ENCODE measurements at places on chromosomes 5 and 9. TPM values are rescaled to one million over a fixed set of nuclear protein-coding genes. Genes with fewer than 3 reads are reported as not detected.

GRCh38 chr5:54440456-54440893 is 15.0 kb upstream of the HSPB3 start:
- H3K4me1 ChIP-seq = peaks cover 21% of the 10 kb centered on the region
- peak; percentile 48 for DNase-seq
- no peaks in the 10 kb centered on the region for H3K36me3 ChIP-seq
- H3K27me3 ChIP-seq = no peaks in the 10 kb centered on the region

- no peak overlapping the region for H3K4me3 ChIP-seq
- no peak for DNase-seq
- no peaks in the 10 kb centered on the region for H3K36me3 ChIP-seq
- peaks cover 14% of the 10 kb centered on the region for H3K4me1 ChIP-seq
These were observed 209.0 kb downstream of the SEC61B start for GRCh38 chr9:99431103-99431502.

GRCh38 chr5:109946610-109947009 is 256.9 kb downstream of the MAN2A1 start:
- no peaks in the 10 kb centered on the region for H3K36me3 ChIP-seq
- peaks cover 1% of the 10 kb centered on the region for H3K27me3 ChIP-seq
- H3K4me1 ChIP-seq = no peaks in the 10 kb centered on the region
- no peak overlapping the region for H3K4me3 ChIP-seq

The SLC35D2 gene
- 6.1 TPM for total RNA-seq

The ERBIN gene
- 55.3 TPM for total RNA-seq

GRCh38 chr5:83513081-83513480 is 41.5 kb downstream of the VCAN start:
- DNase-seq = no peak
- H3K4me3 ChIP-seq = no peak overlapping the region

GRCh38 chr5:39892708-39893107 is 467.9 kb upstream of the DAB2 start:
- H3K27me3 ChIP-seq = peaks cover 2% of the 10 kb centered on the region
- no peaks in the 10 kb centered on the region for H3K36me3 ChIP-seq
- DNase-seq = no peak
- no peak overlapping the region for H3K4me3 ChIP-seq
- no peak overlapping the region for H3K27ac ChIP-seq

DNA sequence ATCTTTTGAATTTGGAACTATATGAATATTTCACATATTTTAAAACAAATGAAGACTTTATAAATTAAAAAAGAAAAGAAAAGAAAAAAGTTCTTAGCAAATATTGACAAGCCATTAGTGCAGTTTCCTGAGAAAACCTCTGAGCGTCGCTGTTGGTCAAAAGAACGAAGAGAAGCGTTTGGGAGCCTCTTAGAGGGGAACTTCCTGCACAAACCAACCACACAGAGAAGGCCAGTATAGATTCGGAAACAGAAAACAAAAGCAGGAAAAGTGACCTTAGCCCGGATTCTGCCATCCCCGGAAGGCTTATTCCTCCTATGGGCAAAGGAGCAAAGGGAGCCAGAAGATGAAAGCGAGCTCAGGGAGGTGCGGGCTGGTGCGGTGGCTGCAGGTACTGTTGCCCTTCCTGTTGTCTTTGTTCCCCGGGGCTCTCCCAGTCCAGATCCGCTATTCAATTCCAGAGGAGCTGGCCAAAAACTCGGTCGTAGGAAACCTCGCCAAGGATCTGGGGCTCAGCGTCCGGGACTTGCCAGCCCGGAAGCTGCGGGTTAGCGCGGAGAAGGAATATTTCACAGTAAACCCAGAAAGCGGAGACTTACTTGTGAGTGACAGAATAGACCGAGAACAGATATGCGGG is at the start of gene PCDHGB2:
TSS of gene PCDHGB2 (plus strand) at position 205 of the 637 bp plus-strand sequence. CDS start at position 347, 142 bp downstream.
- no peak for DNase-seq
- peak within 1 kb of the TSS; percentile 12 for H3K4me3 ChIP-seq
- no peaks in the 10 kb centered on the region for H3K27me3 ChIP-seq
- no peaks in the 10 kb centered on the region for H3K36me3 ChIP-seq

The ZFP2 gene
- not detected for total RNA-seq

The IL5 gene
- total RNA-seq = not detected

The SIT1 gene
- 84.9 TPM for total RNA-seq

DNA sequence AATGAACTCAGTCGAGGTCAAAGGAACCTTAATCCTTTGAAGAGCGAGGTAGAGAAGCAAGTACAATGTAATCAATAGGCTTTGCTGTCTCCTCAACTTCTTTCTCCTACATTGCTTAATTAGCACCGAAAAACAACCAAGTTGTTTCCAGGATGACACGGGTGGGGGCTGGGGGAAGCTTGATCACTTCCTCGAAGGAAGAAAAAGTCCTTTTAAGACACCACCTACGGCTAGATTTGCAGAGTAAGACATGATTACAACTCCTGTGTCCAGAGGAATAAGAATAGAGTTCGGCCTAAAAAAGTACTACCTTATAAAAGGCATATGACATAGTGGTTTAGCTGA is 811 bp upstream of the ARRDC3 start:
- H3K27ac ChIP-seq = peak overlapping the region; percentile 100
- no peaks in the 10 kb centered on the region for H3K36me3 ChIP-seq
- H3K27me3 ChIP-seq = no peaks in the 10 kb centered on the region
- DNase-seq = peak; percentile 25
- H3K4me3 ChIP-seq = peak overlapping the region; percentile 71

GRCh38 chr5:117943541-117943940 is 1044.8 kb downstream of the DTWD2 start:
- no peaks in the 10 kb centered on the region for H3K36me3 ChIP-seq
- no peak overlapping the region for H3K4me3 ChIP-seq
- no peaks in the 10 kb centered on the region for H3K27me3 ChIP-seq
- no peaks in the 10 kb centered on the region for H3K4me1 ChIP-seq
- DNase-seq = no peak

The CERCAM gene
- 1.2 TPM for total RNA-seq

DNA sequence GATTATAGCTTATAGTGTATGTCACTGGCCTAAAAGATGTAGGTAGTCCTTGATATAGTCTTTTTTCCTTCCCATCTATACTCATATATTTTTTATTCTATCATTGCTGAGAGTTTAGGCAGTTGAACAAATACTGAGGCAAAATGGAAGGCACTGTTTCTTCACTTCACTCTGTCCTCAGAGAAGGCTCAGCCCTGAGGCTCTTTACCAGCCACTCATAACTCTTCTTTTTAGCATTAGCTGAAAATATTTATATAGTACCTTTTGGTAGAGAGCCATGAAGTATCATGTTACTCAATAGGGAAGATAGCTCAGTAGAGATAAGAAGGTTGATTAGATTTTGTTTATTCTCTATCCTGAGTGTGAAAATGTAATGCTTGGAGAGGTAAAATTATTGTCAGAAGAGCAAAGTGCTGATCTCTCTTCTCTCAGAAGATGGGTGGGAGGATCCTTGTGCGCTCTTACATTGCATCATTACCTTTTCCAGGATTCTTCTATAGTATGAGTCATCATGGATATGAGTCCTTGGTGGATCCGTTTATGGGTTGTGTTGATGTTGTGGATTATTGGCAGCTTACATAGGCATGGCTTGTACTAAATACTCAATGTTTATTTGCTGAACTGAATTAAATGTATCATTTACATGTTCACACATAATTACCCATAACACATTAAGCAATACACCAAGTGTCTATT is 88.1 kb downstream of the ANXA1 start:
- H3K4me1 ChIP-seq = no peaks in the 10 kb centered on the region
- H3K27me3 ChIP-seq = no peaks in the 10 kb centered on the region
- H3K27ac ChIP-seq = no peak overlapping the region
- no peak overlapping the region for H3K4me3 ChIP-seq

- H3K4me3 ChIP-seq = no peak overlapping the region
- H3K27ac ChIP-seq = no peak overlapping the region
These were observed 47.2 kb downstream of the NIPAL4 start for GRCh38 chr5:157506981-157507780.

- H3K4me3 ChIP-seq = peak within 1 kb of the TSS; percentile 83
- no peaks in the 10 kb centered on the region for H3K36me3 ChIP-seq
- H3K4me1 ChIP-seq = peaks cover 12% of the 10 kb centered on the region
- H3K27ac ChIP-seq = peak within 1 kb of the TSS; percentile 80
- DNase-seq = peak; percentile 51
These were observed at the start of gene RANBP6 for GRCh38 chr9:6015278-6016157. Gene RANBP6 (minus strand): TSS chr9:6015624. CDS start chr9:6015607, 17 bp downstream.

The CARD9 gene
- 2.4 TPM for total RNA-seq

The CEL gene
- 4.1 TPM for total RNA-seq

GRCh38 chr5:153211076-153211475 is 279.4 kb upstream of the GRIA1 start:
- no peaks in the 10 kb centered on the region for H3K27me3 ChIP-seq
- no peaks in the 10 kb centered on the region for H3K36me3 ChIP-seq
- H3K4me1 ChIP-seq = no peaks in the 10 kb centered on the region

GRCh38 chr9:114854736-114855355 is 49.0 kb upstream of the TNFSF15 start:
- no peak overlapping the region for H3K4me3 ChIP-seq
- DNase-seq = no peak
- H3K27ac ChIP-seq = no peak overlapping the region

The TENT4A gene
- 26.1 TPM for total RNA-seq

DNA sequence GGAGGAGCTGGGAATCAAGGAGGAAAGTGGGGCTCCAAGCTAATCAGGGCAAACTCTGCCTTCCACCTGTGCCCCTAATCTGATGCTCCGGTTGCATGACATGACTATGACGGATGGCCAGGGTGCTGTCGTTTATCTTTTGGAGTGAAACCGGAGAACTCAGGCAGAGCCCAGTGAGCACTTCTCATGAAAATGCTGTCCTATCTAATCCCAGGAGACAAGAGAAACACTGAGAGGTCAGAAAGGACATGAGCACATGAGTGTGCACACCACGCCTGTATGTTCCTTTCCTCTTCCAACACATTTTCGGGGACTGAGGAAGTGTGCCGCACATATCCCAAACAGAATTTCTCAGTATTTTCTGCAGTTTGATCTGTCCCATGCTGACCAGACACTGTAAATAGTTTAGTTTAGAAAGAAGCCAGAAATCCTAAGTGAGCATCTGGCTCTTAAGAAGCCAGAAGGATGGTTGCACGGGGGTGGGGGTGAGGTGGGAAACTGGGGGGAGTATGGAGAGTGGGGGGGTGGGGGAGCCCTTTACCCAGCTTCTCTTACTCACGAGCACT is 217.1 kb downstream of the TSSK1B start:
- no peaks in the 10 kb centered on the region for H3K4me1 ChIP-seq
- no peak overlapping the region for H3K4me3 ChIP-seq
- no peaks in the 10 kb centered on the region for H3K27me3 ChIP-seq
- H3K27ac ChIP-seq = no peak overlapping the region
- H3K36me3 ChIP-seq = no peaks in the 10 kb centered on the region

The FOXI1 gene
- not detected for total RNA-seq

GRCh38 chr5:111194053-111194452 is 30.1 kb upstream of the CAMK4 start:
- no peak overlapping the region for H3K4me3 ChIP-seq
- no peak overlapping the region for H3K27ac ChIP-seq
- no peaks in the 10 kb centered on the region for H3K27me3 ChIP-seq

The CARTPT gene
- not detected for total RNA-seq

DNA sequence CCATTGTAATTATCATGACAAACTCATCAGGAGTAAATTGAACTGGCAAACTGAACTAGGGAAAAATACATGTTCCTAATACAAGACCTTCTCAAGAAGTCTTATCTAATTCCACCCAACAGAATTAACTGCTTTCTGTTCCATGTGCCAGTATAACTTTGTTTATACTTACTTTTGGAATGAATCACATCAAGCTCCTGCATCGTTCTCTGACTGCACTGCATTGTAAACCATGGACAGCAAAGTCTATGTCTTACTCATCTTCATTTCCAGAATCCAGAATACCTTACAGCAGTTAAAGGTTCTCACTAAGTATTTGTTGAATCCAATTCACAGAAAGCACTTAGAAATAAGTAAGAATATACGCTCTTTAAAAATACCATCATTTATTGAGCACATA is 102.8 kb downstream of the PLK2 start:
- no peak overlapping the region for H3K4me3 ChIP-seq
- no peak for DNase-seq

The CCDC183 gene
- total RNA-seq = not detected

DNA sequence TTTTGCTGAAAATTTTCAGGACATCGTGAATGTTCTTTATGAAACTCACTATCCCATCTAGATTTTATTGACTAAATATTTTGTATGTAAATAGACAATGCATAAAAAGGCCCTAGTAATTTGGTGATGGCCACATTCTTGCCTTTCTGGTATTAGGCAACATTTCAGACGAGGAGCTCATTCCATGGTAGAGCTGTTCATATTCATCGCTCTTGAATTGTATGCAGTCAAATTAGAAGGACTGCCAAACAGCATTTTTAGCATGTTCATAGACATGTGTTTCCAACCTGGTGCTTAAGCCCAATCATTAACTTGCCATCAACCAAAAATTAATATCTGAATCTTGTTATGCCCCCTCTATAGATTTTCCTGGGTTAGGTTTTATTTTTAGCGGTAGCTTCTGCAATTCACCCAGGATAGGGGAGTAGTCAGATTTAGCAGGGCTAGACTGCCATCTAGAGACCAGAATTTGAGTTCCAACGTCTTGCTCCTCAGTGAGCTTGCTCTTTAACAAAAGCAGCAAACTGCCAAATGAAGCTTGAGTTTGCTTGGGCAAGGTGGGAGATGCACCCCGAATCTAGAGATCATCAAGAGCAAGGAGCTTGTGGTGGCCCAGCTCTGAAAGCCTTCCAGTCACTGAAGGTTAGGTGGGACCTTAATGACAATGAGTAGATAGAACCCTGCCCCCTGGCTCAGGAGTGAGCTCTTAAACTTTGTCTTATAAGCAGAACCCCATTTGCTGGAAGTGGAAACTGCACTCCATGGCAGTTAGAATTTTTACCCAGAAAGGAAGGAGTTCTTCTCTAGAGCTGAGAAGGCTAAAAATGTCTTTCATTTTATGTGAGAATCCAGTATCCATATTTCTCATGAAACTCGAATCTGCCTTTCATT is 456.2 kb downstream of the RASEF start:
- H3K36me3 ChIP-seq = no peaks in the 10 kb centered on the region
- H3K4me1 ChIP-seq = no peaks in the 10 kb centered on the region
- no peak overlapping the region for H3K27ac ChIP-seq
- H3K4me3 ChIP-seq = no peak overlapping the region

GRCh38 chr5:58208674-58209073 is 251.2 kb downstream of the PLK2 start:
- DNase-seq = no peak
- H3K27me3 ChIP-seq = no peaks in the 10 kb centered on the region
- H3K4me1 ChIP-seq = no peaks in the 10 kb centered on the region

The AQP7 gene
- not detected for total RNA-seq

The ARL14EPL gene
- not detected for total RNA-seq

The CFAP157 gene
- not detected for total RNA-seq

The QSOX2 gene
- total RNA-seq = 15.8 TPM

The GPR151 gene
- not detected for total RNA-seq

GRCh38 chr9:29078063-29078666 is 1504.9 kb upstream of the C9orf72 start:
- H3K4me1 ChIP-seq = no peaks in the 10 kb centered on the region
- no peak for DNase-seq
- no peak overlapping the region for H3K4me3 ChIP-seq

Data from GM12878 (cell line).